Large intestine (tissue), 12 donors: ENCODE measurements at places on chromosomes 2 and 18.
A peak's percentile ranks its signal among the peaks of the same experiment; 100 is the strongest.

GRCh38 chr2:219497495-219498279 lies 1.0 kb upstream of the GMPPA start:
- H3K4me1 ChIP-seq: peaks cover 52% of the 10 kb centered on the region
- H3K27me3 ChIP-seq: peaks cover 54% of the 10 kb centered on the region
- peak overlapping the region; percentile 76 for H3K4me3 ChIP-seq
- H3K36me3 ChIP-seq: peaks cover 10% of the 10 kb centered on the region
- peak; percentile 65 for DNase-seq

DNA sequence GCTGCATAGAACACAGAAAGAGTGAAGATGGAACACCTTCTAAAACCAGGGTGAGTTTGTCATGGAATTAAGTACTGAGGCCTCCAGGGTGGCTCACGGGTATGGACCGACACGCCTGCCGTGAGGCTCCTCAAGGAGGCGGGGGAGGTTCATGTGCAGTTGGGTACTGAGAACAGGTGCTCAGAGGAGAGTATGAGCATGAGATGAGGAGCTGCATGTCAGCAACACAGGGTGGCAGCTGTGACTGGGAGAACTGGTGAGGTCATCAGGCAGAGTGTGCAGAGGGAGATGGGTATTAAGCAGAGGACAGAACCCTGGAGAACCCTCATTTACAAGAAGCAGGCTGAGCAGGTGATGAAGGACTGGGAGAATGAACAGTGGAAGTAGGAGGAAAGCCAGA lies 63.2 kb upstream of the KLHL29 start:
- no peak overlapping the region for H3K4me3 ChIP-seq
- no peaks in the 10 kb centered on the region for H3K4me1 ChIP-seq
- DNase-seq: no peak
- no peaks in the 10 kb centered on the region for H3K36me3 ChIP-seq
- peaks cover 2% of the 10 kb centered on the region for H3K27me3 ChIP-seq

- no peaks in the 10 kb centered on the region for H3K36me3 ChIP-seq
- no peak overlapping the region for H3K4me3 ChIP-seq
- H3K27me3 ChIP-seq: no peaks in the 10 kb centered on the region
- DNase-seq: no peak
- no peaks in the 10 kb centered on the region for H3K4me1 ChIP-seq
Observed at GRCh38 chr2:225274751-225275150, 124.8 kb upstream of the NYAP2 start.

DNA sequence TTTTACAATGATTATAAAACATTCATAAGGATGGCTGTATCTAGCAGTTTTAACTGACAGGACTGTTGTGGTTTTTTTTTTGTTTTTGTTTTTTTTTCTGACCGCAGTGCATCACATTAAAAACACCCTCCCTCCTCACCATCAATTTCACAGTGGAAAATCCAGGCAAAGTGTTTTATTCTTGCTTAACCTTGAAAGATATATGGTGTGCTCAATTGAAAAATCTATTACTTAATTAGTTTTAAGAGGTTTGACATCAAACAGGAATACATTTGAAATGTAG lies 250.7 kb downstream of the DLGAP1 start:
- H3K27me3 ChIP-seq: no peaks in the 10 kb centered on the region
- DNase-seq: no peak
- no peaks in the 10 kb centered on the region for H3K4me1 ChIP-seq

- H3K4me3 ChIP-seq: no peak overlapping the region
- no peaks in the 10 kb centered on the region for H3K4me1 ChIP-seq
- no peaks in the 10 kb centered on the region for H3K27me3 ChIP-seq
- H3K36me3 ChIP-seq: no peaks in the 10 kb centered on the region
- no peak for DNase-seq
- H3K27ac ChIP-seq: no peak overlapping the region
Observed at GRCh38 chr2:22382479-22383169, 1002.4 kb upstream of the KLHL29 start.

DNA sequence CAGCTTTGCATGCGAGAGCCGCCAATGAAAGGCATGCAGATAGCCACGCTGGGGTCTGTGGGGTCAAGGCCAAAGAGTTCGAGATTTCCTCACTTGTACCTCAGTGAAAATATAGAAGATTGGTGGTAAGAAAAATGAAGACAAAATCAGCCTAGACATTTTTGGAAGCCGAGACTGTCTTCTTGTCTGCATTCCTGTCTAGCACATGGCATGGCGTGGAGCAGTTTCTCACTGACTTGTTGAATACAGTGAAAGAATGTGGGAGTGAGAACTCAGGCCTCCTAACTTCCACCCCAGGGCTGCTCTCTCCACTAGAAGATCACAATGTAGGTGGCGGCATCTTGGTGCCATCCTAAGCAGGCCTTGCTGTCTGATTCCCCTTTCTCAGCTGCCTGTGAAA lies 740.8 kb upstream of the HS6ST1 start:
- no peaks in the 10 kb centered on the region for H3K4me1 ChIP-seq
- H3K27me3 ChIP-seq: no peaks in the 10 kb centered on the region
- H3K36me3 ChIP-seq: no peaks in the 10 kb centered on the region
- no peak for DNase-seq
- no peak overlapping the region for H3K4me3 ChIP-seq

DNA sequence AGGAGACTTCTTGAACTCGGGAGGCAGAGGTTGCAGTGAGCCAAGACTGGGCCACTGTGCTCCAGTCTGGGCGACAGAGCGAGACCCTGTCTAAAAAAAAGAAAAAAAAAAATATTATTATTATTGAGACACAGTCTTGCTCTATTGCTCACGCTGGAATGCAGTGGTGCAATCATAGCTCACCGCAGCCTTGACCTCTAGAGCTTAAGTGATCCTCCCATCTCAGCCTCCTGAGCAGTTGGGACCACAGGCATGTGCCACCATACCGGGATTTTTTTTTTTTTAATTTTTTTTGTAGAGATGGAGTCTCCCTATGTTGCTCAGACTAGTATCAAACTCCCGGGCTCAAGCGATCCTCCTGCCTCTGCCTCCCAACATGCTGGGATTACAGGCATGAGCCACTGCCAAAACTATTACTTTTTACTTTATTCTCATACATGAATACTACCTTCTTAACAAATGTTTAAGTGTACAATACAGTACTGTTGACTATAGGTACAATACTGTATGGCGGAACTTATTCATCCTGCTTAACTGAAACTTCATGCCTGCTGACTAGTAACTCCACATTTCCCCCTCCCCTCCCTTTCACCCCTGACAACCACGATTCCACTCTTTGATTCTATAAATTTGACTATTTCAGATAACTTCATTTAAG lies 15.5 kb downstream of the FBXO11 start:
- H3K27me3 ChIP-seq: no peaks in the 10 kb centered on the region
- no peak overlapping the region for H3K27ac ChIP-seq
- no peak overlapping the region for H3K4me3 ChIP-seq
- no peak for DNase-seq
- no peaks in the 10 kb centered on the region for H3K4me1 ChIP-seq
- peaks cover 2% of the 10 kb centered on the region for H3K36me3 ChIP-seq
